Vagina (tissue), 2 donors: ENCODE measurements at places on chromosomes 4 and X.

DNA sequence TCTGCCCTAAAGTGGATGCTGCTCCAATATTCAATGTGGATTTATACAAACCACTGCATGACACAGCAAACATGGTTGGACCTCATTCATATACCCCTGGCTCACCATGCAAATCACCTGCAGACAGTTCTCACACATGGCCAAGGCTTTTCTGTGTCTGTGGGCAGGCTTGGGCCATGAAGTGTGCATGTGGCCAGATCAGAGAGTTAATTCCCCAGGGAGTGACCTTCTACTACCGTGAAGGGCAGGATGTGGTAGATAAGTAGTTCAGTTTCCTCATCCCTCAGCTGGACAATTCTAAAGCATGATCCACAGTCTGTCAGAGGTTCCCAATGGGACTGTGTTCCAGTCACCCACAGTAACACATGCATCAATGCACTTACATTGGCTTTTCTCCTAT is 24.6 kb upstream of the BCLAF3 start:
- no peak for DNase-seq
- no peak overlapping the region for H3K27ac ChIP-seq
- H3K27me3 ChIP-seq, result no peaks in the 10 kb centered on the region

DNA sequence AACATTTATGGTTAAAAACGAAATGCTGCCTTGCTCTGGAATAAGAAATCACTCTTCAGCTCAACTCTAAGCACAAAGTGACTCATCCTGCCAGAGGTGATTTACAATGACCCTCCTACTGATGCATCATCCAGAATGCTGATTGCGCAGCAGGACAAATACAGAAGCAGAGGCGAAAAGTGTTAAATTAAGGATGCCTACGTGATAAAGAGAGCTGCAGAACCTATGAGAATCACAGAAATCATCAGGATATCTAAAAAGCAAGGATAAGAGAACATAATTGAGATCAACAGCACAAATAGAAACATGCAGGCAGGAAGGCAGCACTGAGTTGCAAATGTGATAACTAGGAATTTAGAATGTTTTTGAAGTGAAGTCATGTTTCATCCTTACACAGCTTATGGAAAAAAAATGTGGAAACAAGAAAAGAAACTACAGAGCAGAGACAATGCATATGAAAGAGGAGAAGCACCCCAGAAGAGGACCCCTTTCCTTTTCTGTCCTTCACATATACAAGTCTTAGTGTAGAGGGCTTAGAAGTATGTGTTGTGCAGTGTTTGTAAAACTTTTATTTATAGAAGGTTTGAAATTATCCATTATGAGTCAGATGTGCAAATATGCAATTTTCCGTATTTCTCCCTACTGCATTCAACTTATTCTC is 188.4 kb downstream of the SLC7A11 start:
- H3K27me3 ChIP-seq, result no peaks in the 10 kb centered on the region
- no peak for DNase-seq
- H3K36me3 ChIP-seq, result no peaks in the 10 kb centered on the region
- peaks cover 22% of the 10 kb centered on the region for H3K4me1 ChIP-seq
- no peak overlapping the region for H3K4me3 ChIP-seq

DNA sequence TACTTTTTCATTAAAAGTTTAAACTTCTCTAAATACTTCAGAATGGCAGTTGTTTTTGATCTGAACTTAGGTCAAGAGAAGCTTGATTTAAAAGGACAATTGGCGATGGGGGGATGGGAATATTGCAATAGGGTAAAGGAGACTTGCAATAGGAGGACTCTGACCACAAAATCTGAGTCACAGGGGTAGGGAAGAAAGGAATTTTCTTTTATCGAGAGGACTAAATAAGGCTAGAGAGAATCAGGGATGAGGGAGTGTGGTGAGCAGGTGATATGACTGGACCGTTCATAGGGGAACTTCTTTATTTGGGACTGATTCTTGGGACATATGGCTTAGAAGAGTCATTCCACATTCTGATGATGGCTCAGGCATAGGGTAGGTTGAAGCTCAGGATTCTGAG is 1260.2 kb downstream of the ADGRL3 start:
- no peaks in the 10 kb centered on the region for H3K4me1 ChIP-seq
- DNase-seq, result no peak
- no peak overlapping the region for H3K4me3 ChIP-seq
- H3K27me3 ChIP-seq, result no peaks in the 10 kb centered on the region

DNA sequence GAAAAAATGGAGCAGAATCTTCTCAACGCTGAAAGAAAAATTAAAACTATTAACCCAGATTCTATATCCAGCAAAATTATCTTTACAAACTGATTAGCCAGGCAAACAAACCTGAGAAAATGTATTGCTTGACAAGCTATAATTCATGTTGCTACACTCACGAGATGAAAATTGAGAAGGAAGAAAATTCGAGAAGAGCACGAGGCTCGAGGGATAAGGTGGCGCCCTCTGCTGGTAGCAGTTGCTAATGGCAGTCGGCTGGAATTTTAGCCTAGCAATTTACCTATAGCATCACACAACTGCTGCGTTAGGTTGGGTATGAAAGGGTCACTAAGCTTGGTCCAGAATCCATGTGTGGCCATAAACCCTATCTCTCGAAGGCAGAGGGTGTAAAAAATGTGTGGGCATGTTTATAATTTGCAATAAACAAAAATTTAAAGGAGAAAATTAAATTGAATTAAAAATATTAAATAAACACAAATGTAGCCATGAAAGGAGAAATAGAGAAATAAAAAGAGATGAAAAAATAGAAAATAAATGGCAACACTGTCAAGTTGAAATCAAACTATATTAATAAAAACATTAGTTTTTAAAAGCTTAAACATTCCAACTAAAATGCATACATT is 126.6 kb downstream of the PPP4R3C start:
- no peak for DNase-seq
- no peaks in the 10 kb centered on the region for H3K27me3 ChIP-seq
- no peak overlapping the region for H3K27ac ChIP-seq
- no peak overlapping the region for H3K4me3 ChIP-seq
- no peaks in the 10 kb centered on the region for H3K4me1 ChIP-seq

- H3K4me3 ChIP-seq, result no peak overlapping the region
- peak; percentile 40 for DNase-seq
- no peaks in the 10 kb centered on the region for H3K4me1 ChIP-seq
- no peak overlapping the region for H3K27ac ChIP-seq
- H3K36me3 ChIP-seq, result no peaks in the 10 kb centered on the region
These were observed 126.3 kb downstream of the AASDH start for GRCh38 chr4:56261027-56261426.

DNA sequence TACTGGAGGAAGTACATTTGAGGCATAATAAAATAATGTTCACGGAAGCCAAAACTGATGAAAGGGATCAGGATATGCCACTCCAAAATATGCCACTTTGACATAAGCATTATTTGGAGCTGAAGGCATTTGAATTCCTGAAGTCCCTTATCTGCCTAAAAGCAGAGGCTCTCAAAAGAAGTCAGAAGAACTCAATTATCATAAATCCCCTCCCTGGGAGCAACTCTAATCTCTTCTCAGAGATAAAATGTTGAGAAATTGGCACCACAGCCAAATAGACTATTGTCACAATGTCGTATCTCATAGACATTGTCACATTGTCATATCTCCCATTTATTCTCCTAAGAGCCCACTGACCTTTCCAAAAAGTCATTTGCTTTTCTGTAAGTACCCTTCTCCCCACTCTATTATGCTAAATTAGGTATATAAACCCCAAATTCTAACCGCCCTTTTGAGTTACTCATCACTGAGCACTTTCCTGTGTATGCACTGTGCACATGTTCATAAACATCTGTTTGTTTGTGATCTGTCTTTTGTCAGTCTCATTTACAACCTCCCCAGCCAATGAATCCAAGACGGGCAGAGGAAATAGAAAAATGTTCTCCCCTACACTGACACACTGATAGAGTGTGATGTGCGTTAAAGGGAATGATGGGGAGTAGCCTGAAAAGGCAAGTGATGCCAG is 78.5 kb upstream of the NAF1 start:
- H3K4me1 ChIP-seq, result no peaks in the 10 kb centered on the region
- no peak overlapping the region for H3K4me3 ChIP-seq
- no peak overlapping the region for H3K27ac ChIP-seq
- no peak for DNase-seq

GRCh38 chr4:14028862-14029261 is 401.3 kb upstream of the BOD1L1 start:
- no peak overlapping the region for H3K4me3 ChIP-seq
- no peaks in the 10 kb centered on the region for H3K36me3 ChIP-seq
- no peaks in the 10 kb centered on the region for H3K4me1 ChIP-seq

DNA sequence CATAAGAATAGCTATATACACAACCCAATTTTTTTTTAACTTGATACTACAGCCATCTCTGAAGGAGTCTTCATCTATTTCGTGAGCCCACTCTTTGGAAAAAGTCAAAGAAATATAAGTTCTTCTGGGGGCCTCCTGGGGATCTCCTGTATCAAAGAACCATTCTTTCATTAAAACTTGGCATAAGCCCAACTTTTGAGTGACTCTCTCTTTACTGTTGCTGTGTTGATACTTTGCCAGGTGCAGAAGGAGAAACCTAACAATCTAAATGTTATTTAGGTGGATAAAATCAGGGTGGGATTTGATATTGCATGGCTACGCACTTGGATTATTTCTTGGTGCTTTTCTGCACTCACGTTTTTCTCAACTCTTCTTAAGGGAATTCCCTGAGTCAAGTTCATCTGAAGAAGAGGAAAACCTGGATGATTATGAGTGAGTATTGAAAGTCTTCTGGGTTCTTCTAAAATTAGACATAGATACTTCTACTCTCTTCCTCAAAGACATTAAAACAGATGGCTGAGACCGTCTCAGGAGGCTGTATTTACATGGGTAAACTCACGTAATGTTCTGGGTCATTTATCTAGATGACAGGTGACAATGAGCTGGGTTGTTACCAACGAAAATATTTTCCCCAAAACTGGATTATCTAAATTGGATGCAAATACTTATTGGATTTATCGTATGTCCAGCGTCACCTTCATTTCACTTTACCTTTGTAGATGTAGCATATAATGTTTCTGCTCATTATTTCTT is 25.2 kb downstream of the BMX start:
- H3K27ac ChIP-seq, result no peak overlapping the region
- no peak for DNase-seq
- no peaks in the 10 kb centered on the region for H3K36me3 ChIP-seq
- H3K27me3 ChIP-seq, result no peaks in the 10 kb centered on the region

DNA sequence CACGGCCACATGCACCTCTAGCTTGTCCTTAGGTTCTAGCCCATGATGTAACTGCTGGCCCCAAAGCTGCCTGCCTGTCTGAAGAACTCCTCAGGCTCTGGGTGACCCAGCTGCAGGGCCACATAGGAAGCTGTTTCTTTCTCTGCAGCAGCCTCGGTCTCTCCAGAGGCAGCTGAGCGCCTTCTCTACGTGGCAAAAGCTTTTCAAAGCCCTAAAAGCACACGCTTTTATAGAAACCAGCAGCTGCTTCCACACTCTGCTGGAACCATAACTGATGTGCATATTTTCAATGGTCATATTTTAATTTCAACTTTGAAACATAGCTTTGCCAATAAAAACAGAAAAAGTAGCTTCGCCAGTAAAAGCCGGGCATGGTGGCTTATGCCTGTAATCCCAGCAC is 37.4 kb downstream of the FAM53A start:
- no peaks in the 10 kb centered on the region for H3K36me3 ChIP-seq
- no peak overlapping the region for H3K27ac ChIP-seq
- no peaks in the 10 kb centered on the region for H3K27me3 ChIP-seq
- H3K4me3 ChIP-seq, result no peak overlapping the region

DNA sequence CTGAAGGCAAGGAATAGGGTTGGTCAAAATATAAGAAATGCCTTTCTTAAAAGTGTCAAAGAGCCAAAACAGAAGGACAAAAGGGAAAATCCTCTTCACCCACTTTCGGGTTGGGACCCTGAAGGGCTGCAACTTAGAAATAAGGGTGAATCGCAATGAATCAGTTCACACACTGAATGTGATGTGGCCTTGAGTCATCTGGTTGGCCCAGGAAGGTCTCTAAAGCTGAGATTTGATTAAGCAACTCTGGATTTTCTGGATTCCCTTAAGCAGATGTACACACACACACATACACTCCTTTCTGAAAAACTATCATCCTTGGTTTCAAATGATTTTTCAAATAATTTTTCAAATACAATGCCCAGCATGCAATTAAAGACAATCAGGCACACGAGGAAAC is 13.1 kb downstream of the TAB3 start:
- no peaks in the 10 kb centered on the region for H3K36me3 ChIP-seq
- DNase-seq, result no peak
- H3K4me1 ChIP-seq, result no peaks in the 10 kb centered on the region
- H3K27ac ChIP-seq, result no peak overlapping the region
- H3K27me3 ChIP-seq, result no peaks in the 10 kb centered on the region
- H3K4me3 ChIP-seq, result no peak overlapping the region

DNA sequence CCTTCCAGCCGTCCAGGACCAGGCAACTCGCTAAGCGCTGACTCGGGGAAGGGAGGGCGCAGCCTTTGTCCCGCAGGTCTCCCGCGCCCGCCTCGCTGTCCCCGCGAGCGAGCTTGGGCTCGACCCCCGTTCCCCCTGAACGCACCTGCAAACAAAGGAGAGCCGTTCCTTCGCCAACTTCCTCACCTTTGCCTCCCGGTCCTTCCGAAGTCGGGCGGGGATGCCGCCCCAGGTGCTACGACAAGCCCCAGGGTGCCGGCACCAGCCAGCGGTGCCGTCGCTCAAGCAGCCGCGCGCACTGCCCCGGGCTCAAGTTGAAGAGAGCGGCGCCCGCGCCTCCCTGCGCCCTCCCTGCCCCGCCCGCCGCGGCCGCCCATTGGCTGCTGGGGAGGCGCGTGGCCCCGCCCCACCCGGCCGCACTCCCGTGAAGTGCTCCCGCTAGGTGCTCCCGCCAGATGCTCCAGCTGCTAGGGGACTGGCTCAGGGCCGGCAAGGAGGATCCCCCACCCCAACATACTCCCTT is 107.1 kb downstream of the NSUN7 start:
- H3K4me3 ChIP-seq, result peak overlapping the region; percentile 34
- H3K27ac ChIP-seq, result no peak overlapping the region
- no peaks in the 10 kb centered on the region for H3K36me3 ChIP-seq
- no peak for DNase-seq
- peaks cover 6% of the 10 kb centered on the region for H3K4me1 ChIP-seq

DNA sequence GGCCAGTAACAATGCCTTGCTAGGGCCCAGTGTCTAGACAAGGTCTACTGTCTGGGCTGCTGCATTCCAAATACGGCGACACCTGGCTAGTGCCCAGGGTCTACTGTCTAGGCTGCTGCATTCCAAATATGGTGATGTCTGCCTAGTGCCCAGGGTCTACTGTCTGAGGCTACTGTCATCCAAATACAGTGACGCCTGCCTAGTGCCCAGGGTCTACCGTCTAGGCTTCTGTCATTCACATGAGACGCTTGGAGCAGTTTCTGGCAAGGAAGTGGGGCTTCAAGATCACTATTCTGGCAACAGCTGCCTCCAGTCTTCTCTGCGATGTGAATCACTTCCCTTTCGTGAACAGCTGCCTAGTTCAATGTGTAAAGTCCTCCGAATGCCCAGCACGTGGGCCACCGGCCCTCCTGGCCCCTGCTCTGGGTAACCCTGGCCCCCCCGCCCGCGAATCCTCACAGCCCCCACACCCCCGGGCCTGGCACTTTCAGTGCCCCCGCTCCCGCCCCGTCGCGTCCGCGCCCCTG is 12.7 kb downstream of the ACOX3 start:
- H3K4me1 ChIP-seq, result peaks cover 33% of the 10 kb centered on the region
- no peaks in the 10 kb centered on the region for H3K27me3 ChIP-seq
- peak overlapping the region; percentile 94 for H3K4me3 ChIP-seq

- H3K27me3 ChIP-seq, result no peaks in the 10 kb centered on the region
- no peak overlapping the region for H3K27ac ChIP-seq
- H3K4me3 ChIP-seq, result no peak overlapping the region
- H3K36me3 ChIP-seq, result no peaks in the 10 kb centered on the region
These were observed 265.3 kb downstream of the PCDH18 start for GRCh38 chr4:137267024-137267423.
